Endodermal cell (in vitro differentiated cells): ENCODE measurements at places on chromosomes 6 and 20.

GRCh38 chr6:27138837-27139755 lies 108.4 kb upstream of the PRSS16 start:
- H3K27ac ChIP-seq: peak overlapping the region; percentile 92
- H3K36me3 ChIP-seq: no peaks in the 10 kb centered on the region
- H3K4me1 ChIP-seq: peaks cover 11% of the 10 kb centered on the region
- no peaks in the 10 kb centered on the region for H3K27me3 ChIP-seq

GRCh38 chr6:76888351-76888750 lies 574.9 kb downstream of the HTR1B start:
- no peaks in the 10 kb centered on the region for H3K27me3 ChIP-seq
- H3K4me3 ChIP-seq: no peak overlapping the region
- H3K27ac ChIP-seq: no peak overlapping the region

GRCh38 chr6:38406096-38406495 lies 233.6 kb downstream of the BTBD9 start:
- H3K27me3 ChIP-seq: no peaks in the 10 kb centered on the region
- H3K36me3 ChIP-seq: no peaks in the 10 kb centered on the region
- no peak overlapping the region for H3K27ac ChIP-seq
- no peak for DNase-seq
- H3K4me1 ChIP-seq: peaks cover 2% of the 10 kb centered on the region

DNA sequence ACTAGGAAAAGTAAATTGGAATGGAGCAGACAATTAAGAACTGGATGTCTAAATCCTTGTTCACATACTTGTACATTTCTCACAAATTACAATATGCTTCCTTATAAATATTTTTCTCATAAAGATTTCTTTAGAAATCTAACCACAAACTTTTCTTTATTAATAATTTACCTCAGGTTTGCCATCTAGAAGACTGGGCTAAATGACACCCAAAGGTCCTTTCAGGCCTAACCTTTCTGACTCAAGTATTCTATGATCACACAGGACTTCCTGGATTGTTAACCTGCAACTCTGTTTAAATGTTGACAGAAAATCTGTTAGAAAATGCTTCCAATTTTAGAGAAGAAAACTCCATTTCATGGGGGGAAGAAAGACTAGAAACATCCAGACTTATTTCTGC lies 330.5 kb upstream of the MAP3K7 start:
- no peak overlapping the region for H3K4me3 ChIP-seq
- no peak for DNase-seq
- H3K4me1 ChIP-seq: no peaks in the 10 kb centered on the region
- no peaks in the 10 kb centered on the region for H3K36me3 ChIP-seq
- no peak overlapping the region for H3K27ac ChIP-seq
- H3K27me3 ChIP-seq: no peaks in the 10 kb centered on the region

DNA sequence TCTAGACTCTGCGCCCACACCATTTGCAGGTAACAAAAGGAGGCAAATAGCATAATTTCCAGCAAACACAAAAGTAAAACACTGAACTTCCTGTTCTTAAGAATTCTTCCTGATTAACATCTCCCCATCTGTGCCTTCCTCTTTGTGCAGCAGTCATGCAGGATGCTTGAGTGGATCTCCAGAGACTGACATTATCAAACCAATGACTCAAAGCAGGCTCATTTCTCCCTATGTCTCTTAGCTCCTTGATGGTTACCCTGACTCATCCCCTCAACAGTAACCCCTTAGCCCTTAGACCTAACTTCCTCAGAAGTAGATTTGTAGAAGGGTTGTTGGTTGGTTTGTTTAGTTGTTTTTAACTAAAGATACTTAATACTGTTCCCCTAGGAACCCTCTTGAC lies 137.0 kb upstream of the RIN2 start:
- H3K27ac ChIP-seq: peak overlapping the region; percentile 6
- no peak for DNase-seq
- peaks cover 33% of the 10 kb centered on the region for H3K4me1 ChIP-seq
- peaks cover 9% of the 10 kb centered on the region for H3K36me3 ChIP-seq
- peak overlapping the region; percentile 47 for H3K4me3 ChIP-seq
- H3K27me3 ChIP-seq: no peaks in the 10 kb centered on the region

DNA sequence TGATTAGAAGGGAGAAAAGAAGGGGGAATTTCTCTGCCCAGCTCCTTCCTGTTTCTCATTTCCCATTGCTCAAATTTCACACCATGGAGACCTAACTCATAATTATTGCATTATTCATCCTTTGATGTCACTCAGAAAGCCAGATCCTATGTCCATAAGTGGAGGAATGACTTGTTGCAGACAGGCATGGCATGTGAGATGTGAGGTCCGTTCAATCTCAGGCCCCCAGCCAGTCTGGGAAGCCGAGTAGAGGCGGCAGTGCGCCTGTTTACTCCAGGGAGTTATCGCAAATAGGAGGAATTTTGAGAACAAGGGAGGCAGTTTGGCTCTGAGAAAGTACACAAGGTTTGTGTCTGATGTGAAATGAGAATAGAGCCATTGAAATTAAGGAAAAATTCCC lies 26.9 kb upstream of the MOCS1 start:
- no peak for DNase-seq
- H3K27me3 ChIP-seq: no peaks in the 10 kb centered on the region
- no peak overlapping the region for H3K27ac ChIP-seq
- no peak overlapping the region for H3K4me3 ChIP-seq
- no peaks in the 10 kb centered on the region for H3K4me1 ChIP-seq

GRCh38 chr6:36116066-36116864 lies 14.0 kb upstream of the MAPK13 start:
- no peak for DNase-seq
- H3K27me3 ChIP-seq: no peaks in the 10 kb centered on the region
- no peak overlapping the region for H3K27ac ChIP-seq
- no peak overlapping the region for H3K4me3 ChIP-seq
- H3K4me1 ChIP-seq: no peaks in the 10 kb centered on the region

DNA sequence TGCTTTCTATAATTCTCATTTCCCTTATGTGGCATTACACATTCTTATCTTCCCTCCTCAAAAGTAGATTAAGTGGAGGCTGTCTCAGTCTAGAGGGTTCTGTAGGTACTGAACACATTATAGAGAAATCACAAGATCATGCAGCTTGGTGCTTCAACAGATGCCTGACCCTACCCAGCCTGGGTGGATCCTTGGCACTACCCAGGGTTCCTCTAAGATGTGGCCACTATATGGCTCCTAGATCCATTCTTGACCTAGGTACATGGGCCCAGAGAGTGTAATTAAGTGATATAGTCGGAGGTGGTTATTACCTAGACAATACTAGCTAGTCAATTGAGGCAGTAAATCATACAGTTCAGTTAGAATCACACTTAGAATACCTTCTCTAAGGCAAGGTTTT lies 213.9 kb downstream of the AKAP7 start:
- H3K4me3 ChIP-seq: no peak overlapping the region
- no peak overlapping the region for H3K27ac ChIP-seq
- DNase-seq: no peak
- H3K27me3 ChIP-seq: no peaks in the 10 kb centered on the region

DNA sequence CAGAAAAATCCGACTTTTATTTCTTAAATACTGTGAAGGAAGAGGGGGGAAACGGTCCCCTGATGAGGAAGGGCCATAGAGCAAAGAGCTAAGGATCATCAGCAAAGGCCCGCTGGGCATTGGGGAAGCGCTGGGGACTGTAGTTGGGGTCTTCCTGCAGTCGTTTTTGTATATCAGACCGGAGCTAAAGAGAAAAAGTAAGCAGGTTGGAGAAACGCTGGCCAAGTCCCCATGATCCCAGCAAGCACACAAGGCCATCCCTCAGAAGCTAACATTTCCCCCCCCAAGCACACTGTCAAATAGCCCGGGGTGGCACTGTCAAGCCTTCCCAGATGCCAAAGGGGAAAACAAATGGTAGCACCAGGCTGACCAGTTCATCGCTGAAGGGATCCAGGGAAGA lies 13.4 kb downstream of the BAG6 start:
- H3K4me1 ChIP-seq: no peaks in the 10 kb centered on the region
- no peak for DNase-seq
- H3K4me3 ChIP-seq: no peak overlapping the region
- H3K27me3 ChIP-seq: no peaks in the 10 kb centered on the region
- no peak overlapping the region for H3K27ac ChIP-seq

GRCh38 chr6:34276881-34277762 lies 28.3 kb upstream of the SMIM29 start:
- H3K27me3 ChIP-seq: no peaks in the 10 kb centered on the region
- DNase-seq: no peak
- H3K4me1 ChIP-seq: no peaks in the 10 kb centered on the region
- no peak overlapping the region for H3K27ac ChIP-seq
- H3K36me3 ChIP-seq: peaks cover 15% of the 10 kb centered on the region

DNA sequence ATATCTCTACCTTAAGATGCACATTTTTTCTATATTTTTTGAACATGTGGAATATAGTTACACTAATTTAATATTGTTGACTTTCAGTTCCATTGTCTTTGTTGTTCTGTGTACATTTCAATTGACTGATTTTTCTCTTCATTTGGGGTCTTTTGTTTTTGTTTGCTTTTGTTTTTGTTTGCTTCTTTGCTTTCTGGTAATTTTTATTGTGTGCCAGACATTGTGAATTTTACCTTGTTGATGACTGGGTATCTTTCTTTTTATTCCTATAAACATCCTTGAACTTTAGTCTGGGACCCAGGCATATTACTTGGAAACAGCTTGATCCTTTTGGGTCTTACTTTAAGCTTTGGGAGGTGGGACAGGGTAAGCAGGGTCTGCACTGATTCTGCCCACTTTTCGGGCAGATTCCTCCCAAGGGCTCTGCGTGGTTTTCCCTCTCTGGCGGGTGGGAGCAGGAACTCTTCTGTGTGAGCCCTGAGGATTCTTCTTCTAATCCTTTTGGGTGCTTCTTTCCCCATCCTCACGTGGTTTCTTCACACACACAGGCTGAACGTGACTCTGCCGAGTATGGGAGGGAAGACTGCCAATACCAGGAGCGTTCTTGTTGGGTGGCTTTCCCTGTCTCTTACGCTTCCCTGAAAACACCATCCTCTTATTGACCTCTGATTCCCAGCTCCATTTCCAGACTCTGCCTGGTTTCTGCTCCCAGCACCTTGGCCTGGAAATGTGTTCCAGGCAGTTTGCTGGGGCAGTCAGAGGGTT lies 200.5 kb downstream of the ARID1B start:
- no peaks in the 10 kb centered on the region for H3K36me3 ChIP-seq
- no peaks in the 10 kb centered on the region for H3K4me1 ChIP-seq
- no peak overlapping the region for H3K27ac ChIP-seq
- no peak for DNase-seq
- H3K4me3 ChIP-seq: no peak overlapping the region
- H3K27me3 ChIP-seq: no peaks in the 10 kb centered on the region

- no peak overlapping the region for H3K27ac ChIP-seq
- H3K4me3 ChIP-seq: no peak overlapping the region
- H3K27me3 ChIP-seq: no peaks in the 10 kb centered on the region
- no peak for DNase-seq
These were observed 34.4 kb downstream of the RRBP1 start for GRCh38 chr20:17647391-17648314.

DNA sequence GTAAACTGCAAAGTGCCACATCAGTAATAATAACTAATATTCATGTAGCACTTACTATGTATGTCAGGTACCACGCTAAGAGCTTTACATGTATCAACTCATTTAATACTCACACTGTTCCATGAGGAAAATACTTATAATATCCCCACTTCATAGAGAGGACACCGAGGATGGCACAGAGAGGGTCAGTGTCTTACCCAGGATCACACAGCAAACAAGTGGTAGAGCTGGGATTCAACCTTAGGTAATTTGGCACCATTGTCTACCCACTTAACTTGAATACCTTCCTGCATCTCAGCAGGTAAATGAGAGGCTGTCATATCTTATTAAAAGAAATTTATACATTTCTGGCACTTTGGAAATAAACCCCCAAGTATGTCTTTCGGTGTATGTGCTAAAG lies 8.0 kb downstream of the POFUT1 start:
- H3K4me1 ChIP-seq: no peaks in the 10 kb centered on the region
- H3K27ac ChIP-seq: no peak overlapping the region
- H3K4me3 ChIP-seq: no peak overlapping the region
- no peak for DNase-seq
- H3K36me3 ChIP-seq: peaks cover 61% of the 10 kb centered on the region

- no peaks in the 10 kb centered on the region for H3K36me3 ChIP-seq
- no peak overlapping the region for H3K27ac ChIP-seq
- DNase-seq: no peak
- no peaks in the 10 kb centered on the region for H3K4me1 ChIP-seq
- peaks cover 36% of the 10 kb centered on the region for H3K27me3 ChIP-seq
These were observed 149.8 kb downstream of the BTBD9 start for GRCh38 chr6:38489951-38490350.

DNA sequence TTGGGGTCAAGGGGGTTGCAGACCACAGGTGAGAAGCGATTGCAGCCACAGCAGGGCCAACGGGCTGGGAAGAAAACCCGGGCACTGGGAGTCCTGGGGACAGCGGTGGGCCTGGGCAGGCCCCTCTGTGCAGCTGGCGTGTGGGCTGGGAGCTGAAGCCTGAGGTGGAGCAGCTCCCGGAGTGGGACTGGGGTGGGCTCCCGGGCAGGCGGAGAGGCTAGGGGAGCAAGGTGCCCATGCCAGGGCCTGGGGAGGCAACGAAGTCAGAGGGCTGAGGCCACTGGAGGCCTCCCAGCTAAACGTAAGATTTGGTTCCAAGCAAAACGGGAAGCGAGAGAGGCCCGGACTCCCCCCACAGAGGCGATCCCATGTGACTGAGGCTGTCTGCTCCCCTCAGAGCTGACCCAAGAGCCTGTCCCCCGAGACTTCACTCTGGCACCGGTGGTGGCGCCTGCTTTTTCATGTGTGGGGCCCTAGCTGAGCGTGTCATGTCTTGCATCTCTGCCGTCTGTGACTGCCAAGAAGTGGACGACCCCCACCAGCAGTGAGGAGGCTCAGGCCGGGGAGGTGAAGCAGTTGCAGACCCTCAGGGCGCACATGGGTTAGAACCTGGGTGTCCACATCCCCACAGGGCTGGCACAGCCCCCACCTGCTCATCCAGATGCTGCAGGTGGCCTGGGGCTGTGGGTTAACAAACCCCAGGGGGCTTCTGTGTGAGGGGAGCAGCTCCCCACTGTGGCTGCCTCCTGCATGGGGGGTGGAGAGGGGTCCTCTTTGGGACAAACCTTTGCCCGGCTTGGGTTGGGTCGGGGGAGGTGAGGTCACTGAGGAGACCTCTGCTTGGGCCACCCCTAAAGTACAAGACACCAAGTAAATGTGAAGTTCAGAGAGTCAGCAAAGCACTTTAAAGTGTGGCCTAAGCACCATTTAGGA lies 212.3 kb downstream of the TAF4 start:
- H3K36me3 ChIP-seq: no peaks in the 10 kb centered on the region
- H3K27me3 ChIP-seq: no peaks in the 10 kb centered on the region
- no peak overlapping the region for H3K4me3 ChIP-seq
- H3K4me1 ChIP-seq: no peaks in the 10 kb centered on the region
- H3K27ac ChIP-seq: no peak overlapping the region

DNA sequence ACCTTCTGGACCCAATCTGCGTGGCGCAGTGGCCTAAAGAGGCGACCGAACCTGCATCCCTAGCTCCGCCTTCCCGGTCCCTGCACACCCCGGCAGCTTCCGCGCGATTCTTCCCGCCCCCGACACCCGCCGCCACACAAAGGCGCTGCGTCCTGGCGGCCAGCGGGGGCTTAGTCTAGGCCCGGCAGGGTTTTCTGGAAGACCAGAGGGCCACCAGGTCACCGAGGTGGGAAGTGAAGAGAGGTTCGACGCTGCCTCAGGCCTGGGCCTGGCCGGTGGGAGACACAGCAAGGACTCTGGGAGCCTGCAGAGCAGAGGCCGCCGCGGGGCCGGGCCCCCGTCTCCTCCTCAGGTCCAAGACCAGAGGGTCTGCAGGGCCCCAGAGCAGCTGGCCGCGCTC lies 154.9 kb downstream of the OR2B2 start:
- peak overlapping the region; percentile 26 for H3K4me3 ChIP-seq
- no peaks in the 10 kb centered on the region for H3K27me3 ChIP-seq
- DNase-seq: peak; percentile 89
- H3K36me3 ChIP-seq: no peaks in the 10 kb centered on the region
- no peak overlapping the region for H3K27ac ChIP-seq
